Stimulated activated CD8-positive, alpha-beta memory T cell treated with anti-CD3 and anti-CD28 coated beads, Interleukin-7, amount 100 ng/mL, for 24 hours (primary cell): ENCODE measurements at places on chromosomes 6 and 20.

DNA sequence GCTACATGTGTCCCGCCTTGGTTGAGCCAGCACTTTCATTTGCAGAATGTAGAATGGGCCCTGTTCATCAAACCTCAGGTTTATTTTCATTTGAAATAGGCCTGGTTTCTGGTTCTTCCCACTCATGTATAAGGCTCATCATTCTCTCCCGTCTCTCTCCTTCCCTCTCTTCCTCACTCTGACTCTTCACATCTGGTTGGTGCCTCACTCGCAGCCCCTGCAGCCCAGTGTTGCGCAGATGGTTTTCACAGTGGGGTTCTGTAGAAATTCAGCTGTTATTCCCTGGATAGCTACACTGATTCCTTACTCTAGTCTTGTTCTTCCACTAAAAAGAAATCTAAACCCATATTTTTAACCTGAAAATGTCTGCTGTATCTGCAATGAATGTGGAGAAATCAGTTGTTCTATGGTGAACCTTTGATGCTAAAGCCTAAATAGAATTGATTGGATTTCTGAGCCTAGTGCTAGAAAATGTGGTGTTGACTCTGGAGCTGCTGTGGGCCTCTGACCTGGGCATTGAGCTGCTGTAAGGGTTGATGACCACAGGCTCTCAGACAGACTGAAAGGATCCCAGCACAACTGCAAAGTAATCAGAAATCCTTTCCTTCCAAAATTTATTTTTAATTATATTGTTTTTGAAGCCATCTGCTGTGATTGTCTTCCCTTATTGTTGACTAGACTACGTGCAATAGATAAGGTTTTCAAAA lies 150.3 kb downstream of the TMEM242 start:
- no peak for DNase-seq

DNA sequence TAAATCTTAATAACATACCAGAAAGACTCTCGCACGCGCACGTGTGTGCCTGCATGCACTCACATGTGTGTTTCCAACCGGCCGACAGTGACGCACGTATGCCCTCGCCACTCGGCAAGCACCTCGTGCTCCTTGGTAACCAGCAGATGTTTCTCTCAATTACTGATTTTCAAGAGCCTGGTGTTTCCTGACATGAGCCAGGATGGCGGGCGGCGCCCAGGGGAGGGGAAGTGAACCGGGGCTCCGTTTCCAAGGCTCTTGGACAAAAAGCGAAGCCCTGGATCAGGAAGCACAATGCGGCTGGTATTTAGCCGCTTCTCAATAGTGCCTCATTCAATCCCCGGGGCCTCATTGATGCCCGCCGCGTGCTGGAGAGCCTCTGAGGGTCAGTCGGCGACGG lies 37.7 kb downstream of the PMEPA1 start:
- DNase-seq: no peak

DNA sequence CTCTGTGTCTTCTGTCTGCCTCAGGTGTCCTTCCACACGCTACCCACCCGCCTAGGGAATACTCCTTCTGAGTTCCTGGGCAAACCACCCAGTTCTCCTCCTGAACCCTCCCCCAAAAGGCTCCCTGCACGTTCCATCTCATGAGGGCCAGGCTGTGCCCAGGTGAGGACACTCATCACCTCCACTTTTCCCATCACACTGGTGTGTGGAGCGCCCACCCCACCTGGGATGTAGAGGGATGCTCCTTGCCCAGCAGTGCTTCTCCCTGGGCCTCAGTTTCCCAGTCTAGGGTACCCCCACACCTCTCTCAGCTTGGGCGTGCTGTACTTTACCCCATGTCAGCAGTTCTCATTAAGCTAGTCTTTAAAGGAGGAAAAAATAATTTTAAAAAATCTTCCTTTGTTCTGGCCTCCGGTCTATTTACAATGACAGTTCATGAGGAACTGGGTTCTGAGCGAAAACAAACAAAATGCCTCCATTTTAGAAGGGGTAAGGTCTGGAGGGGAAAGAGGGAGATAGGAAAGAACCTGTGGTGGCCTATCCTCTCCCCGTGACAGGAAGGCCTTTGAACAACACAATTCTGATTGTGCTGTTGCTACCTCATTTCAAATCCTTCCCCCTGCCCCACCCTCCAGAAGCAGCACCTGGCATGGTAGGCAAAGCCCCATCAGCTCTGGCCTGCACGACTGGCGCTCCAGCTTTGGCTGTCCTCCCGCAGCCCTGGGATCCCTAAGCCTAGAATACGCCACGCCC lies 1.7 kb upstream of the C20orf203 start:
- no peak for DNase-seq

- DNase-seq: no peak
Measured at GRCh38 chr6:157611406-157611805, 211.6 kb upstream of the SNX9 start.

DNA sequence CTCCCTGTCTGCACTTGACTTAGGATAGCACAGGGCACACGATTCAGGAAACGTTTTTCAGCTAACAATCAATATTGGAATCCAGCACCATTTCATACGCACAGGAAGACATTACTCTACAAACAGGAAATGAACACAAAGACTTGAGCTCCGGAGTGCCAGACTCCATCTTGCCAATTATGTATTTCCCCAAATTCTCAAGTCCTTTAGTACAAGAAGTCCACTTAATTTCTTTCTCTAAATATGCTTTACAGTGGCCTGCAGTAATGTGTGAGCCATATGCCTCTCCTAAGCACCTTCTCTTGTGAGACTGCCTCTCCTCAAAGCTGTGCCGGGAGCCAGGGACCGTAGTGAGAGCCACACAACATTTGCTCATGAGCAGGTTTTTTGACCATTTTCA lies 168.2 kb downstream of the THBS2 start:
- no peak for DNase-seq

DNA sequence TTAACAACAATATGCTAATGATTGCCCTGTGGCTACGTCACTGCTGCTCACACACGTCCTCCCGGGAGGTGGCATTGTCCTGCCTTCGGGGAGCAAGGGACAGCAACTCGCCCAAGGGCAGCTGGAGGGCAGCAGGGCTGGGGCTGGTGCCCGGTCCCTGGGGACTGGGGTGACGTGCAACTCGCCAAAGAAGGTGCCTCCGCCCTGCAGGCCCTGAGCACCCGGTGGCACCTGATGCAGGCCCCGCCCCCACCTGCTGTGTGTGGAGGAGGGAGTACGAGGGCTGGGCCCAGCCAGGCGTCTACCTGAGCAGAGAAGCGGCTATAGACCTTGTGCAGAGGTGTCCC lies 64.8 kb upstream of the SLCO4A1 start:
- DNase-seq: no peak

GRCh38 chr20:24545168-24545567 lies 75.7 kb downstream of the SYNDIG1 start:
- DNase-seq: no peak

DNA sequence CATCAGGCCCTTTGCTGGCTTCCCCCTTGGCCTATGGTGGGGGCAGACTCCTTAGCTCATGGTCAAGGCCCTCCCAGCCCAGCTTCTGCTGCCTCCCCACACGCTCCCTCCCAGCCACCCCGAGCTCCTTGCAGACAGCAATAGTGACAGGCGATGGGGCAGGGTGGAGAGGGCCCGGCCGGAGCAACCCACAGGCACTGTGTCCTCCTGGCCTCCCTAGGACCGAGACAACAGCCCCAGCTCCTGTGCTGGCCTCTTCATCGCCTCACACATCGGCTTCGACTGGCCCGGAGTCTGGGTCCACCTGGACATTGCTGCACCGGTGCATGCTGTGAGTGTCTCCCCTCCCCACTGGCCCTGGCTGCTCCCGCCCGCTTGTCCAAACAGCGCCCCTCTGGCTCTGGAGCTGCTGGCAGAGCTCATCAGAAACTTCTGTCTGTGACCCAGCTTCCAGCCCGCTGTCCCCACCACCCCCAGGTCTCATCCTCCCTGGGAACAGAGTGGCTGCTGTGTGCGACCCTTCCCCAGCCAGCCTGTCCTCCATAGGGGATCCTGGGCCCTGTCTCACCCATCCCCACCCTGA lies 21.8 kb downstream of the NPEPL1 start:
- DNase-seq: no peak
